Mucosa of gallbladder (tissue), 1 donor: ENCODE measurements at places on chromosomes 11 and 22. TPM values are rescaled to one million over a fixed set of nuclear protein-coding genes. Genes with fewer than 3 reads are reported as not detected.

DCDC1 gene
- 8.1 TPM for total RNA-seq

CRYAB gene
- total RNA-seq, result 277 TPM

GRCh38 chr11:121575250-121575962 is 122.6 kb upstream of the SORL1-AS1 start:
- peak; percentile 65 for DNase-seq

DNA sequence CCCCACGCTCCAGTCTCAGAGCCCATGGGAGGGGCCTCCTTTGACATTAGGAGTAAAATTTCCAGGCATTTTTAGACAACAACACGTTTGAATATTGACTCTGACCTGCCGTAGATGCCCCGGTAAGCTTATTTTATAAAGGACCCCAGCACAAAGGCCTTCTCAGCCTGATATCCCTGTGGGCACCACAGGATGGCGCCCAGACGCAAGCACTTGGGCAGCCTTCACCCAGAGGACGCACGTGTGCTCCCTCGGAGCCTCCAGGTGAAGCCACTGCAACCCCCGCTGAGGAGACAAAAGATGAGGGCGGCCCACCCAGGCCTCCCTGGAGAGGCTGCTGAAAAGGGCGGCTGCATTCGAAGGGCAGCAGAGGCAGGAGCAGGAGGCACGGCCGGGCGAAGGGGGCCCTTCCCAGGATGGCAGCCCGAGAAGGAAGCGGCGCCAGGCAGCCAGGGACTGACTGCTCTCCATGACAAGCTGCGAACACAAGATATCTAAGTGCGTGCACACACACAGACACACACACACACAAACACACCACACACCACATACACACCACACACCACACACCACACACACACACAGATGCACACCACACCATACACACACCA is 15.2 kb upstream of the TH start:
- DNase-seq, result no peak

GRCh38 chr11:9726321-9727022 is 62.6 kb downstream of the SWAP70 start:
- DNase-seq, result no peak

DNA sequence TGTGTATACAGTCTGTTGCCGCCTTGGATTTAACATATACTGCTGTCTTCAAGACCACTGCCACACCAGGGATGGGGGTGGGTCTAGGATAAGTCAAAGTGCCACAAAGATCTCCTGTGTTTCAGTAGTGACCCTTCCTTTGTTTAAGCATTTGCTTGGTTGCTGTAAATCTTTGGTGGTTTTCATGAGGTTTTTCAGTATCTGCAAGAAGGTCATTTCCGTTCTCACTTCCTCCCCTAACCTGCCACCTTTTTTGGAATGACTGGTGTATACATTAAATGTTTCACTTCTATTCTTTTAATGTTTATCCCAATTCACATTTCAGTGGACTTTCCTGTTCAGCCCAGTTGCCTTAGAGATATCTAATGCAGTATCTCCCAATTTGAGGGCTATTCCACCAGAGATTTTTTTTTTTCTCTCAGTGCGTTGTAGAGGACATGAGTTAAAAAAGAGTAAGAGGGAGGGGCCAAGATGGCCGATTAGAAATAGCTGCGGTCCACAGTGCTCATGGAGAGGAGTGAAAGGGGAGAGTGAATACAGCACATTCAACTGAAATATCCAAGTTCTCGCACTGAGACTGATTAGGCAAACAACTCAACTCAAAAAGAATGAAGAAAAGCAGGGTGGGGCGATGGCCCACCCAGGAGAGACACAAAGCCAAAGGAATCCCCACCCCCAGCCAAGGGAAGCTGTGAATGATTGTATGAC is 43.2 kb downstream of the USP47 start:
- no peak for DNase-seq

DNA sequence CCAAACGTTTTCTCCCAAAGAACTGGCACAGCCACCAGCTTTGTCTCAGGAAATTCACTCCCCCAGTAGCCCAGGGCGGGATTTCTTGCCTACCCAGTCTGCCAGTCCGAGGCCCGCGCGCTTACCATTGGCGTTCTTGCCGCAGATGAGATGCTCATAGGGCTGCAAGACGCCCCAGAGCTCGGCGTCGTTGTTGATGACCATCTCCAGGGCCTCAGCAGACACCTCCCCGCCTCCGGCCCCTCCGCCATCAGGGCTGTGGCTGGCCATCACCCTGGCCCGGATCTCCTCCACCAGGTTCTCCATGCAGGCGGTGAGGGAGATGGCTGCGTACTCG is 1.3 kb downstream of the ABTB2 start:
- DNase-seq, result no peak
